ENCODE measurements at places on chromosomes 13 and 19.

- no peak for DNase-seq
Measured at GRCh38 chr19:55675661-55676354, 782 bp downstream of the EPN1 start.

DNA sequence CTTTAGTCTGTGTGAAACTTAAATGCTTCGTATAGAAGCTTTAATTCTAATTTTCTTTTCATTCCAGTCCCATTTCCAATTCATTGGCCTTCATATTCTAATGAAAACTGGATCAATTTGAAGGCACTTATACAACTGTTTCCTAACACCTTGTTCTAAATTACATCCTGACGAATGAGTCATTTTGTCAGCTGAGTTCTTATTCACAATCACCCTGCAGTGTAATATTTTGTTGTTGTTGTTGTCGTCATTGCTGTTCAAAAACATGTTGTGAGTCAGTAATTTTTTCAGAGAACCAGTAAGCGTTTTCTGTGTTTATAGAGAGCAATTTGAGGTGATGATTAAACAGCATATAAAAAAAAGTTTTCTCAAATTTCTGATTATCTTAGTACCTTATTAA, 290.0 kb downstream of the PCDH9 start:
- no peak for DNase-seq

GRCh38 chr13:77833331-77833863, 85.2 kb downstream of the EDNRB start:
- no peak for DNase-seq

DNA sequence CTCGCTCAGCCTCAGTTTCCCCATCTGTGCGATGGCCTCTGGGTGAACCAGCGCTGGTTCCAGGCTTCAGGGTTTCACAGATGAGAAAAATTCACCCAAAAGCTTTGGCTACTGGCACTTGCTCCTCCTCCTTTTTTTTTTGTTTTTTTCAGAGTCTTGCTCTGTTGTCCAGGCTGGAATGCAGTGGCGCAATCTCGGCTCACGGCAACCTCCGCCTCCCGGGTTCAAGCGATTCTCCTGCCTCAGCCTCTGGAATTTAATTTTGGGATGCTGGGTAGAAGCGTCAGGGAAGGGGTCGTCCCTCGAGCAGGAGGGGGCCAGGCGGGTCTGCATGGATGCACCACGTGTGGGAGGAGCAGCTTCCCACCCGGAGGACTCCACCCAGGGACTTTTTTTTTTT, 7.0 kb downstream of the PRSS57 start:
- no peak for DNase-seq

DNA sequence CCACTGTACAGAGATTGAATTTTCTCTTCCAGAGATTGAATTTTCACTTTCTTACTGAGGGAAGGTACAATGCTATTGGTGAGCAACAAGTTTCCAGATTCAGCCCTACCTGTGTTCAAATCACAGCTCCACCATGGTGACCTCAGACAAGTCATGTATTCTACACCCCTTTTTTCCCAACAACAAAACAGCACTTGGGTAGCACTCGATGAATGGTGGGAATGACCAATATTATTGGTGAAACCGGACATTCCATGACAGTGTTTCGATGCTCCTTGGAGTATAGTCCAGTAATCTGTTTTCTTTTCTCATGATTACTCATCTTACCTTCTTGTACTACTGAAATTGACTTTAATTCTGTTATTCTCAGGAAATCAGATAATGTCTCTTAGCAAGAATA, 266.2 kb upstream of the SOX21 start:
- no peak for DNase-seq

GRCh38 chr13:26929971-26930730, 169.6 kb upstream of the GPR12 start:
- peak; percentile 59 for DNase-seq

- no peak for DNase-seq
Measured at GRCh38 chr19:56933014-56933705, 92.6 kb upstream of the PEG3 start.

DNA sequence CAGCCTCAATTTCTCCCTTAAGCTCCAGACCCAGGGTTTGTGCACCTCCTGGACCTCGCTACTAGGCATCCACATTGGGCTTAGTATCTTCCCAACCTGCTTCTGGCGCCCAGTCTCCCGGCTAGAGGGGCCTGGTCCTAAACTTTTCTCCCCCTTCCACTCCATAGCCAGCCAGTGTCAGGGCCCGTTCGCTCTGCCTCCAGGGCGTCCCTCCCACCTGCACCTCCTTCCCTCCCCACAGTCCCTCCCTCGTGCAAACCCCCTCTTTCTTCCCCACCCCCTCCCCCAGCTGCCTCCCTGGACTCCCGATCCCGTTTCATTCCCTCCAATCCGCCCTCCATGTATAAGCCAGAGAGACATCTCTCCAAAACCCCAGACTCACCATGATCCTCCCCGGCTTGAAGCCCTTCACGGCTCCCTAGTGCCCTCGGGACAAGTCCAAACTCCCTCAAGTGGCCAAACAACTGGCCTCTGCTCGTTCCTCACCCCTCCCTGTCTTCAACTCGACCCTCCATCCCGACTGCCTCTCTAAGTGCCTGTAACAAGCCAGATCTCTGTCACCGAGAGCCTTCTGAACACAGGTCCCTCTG, 997 bp upstream of the SAMD4B start:
- no peak for DNase-seq

- no peak for DNase-seq
Measured at GRCh38 chr13:108760129-108760528, 130.7 kb downstream of the MYO16 start.

- DNase-seq = no peak
Measured at GRCh38 chr19:56291867-56292266, 19.3 kb downstream of the EDDM13 start.

- no peak for DNase-seq
Measured at GRCh38 chr19:38710928-38711725, 33.1 kb downstream of the CAPN12 start.

DNA sequence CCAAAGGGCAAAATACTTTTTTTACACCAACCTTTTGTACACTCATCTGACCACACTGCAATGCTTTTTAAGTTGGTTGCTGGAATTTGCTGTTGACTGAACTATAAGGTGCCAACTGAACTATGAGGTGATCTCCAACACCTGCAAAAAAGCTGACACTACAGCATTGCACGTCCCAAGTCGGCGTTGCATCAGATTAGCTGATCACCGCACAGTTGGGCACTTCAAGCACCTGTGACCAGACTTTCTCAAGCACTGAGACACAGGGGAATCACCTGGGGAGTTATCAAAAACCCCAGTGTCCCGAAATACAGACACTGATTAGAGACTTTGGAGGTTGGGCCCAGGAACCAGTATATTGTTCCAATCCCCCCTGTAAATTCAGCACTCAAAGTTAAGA, 1.1 kb downstream of the NLRP11 start:
- no peak for DNase-seq

DNA sequence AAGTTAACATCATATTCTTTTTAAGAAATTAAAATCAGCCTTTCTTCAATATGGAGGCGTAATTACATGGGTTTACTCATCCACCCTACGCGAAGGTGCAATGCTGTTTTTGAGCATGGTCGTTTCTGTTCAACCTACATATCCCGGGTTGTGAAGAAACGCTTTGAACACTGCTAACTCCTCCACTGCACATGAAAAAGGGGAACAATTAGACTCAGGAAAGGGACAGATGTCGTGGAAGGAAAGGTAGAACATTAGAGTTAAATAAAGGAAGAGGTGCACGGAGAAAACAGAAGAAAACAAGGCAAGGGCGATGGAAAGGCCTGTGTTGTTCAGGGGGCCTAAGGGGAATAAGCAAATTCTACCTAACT, 4.1 kb downstream of the ZIC5 start:
- no peak for DNase-seq

GRCh38 chr13:93932901-93933300, 546.6 kb downstream of the DCT start:
- DNase-seq = no peak

- no peak for DNase-seq
Measured at GRCh38 chr19:40705950-40706619, 10.6 kb downstream of the COQ8B start.

DNA sequence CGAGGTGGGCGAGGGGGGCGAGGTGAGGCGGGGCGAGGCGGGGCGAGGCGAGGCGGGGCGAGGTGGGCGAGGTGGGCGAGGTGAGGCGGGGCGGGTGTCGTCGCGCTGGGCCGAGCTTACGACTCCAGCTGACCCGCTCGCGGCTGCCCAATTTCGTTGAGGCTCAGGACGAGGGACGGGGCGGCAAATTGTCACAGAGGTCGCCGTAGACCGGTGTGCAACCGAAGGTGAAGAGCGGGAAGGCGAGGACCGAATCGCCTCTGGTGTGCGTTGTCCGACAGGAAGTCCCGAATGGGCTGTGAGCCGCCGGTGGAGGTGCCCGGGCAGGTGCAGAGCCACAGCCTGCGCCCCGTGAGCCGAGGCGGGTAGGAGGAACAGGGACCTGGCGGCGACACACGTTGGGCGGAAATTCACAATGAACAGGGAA, at the start of gene LACC1:
TSS of gene LACC1 (plus strand) at position 150 of the 427 bp plus-strand sequence. CDS start 1,082 bp downstream, outside the sequence.
- no peak for DNase-seq

DNA sequence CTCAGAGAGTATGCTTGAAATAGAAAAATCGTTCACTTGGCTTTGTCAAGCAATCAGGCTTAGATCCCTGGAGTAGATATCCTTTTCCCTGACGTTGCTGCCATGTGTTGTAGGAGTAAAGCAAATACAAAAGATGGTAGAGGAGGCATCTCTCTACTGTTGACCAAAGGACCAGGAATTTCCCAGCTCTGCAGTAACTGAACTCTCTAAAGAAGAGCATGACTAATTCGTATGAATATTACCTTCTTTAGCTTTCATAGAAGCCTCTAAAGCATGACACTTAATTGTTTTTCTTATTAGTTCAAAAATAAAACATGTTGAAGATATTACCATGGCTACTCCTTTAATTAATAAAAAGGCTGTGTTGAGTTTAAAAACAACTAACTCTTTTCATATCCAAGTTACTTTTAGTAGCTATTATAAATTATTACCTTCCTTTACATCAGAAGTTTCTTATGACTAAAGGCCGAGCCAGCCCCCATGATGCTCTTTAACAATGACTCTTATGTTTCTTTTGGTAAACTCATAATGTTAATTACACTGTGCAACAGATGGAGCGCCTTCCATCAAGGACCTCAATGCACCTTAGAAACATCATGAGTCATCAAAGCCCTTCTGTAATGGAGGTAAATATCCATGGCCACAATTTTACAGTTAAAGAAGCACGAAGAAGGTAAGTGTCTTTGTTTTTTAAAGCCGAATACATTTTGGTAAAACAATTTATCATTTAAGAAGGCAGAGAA, 352.4 kb downstream of the KLF5 start:
- DNase-seq = no peak

GRCh38 chr13:42487221-42487620, 86.7 kb upstream of the TNFSF11 start:
- no peak for DNase-seq

DNA sequence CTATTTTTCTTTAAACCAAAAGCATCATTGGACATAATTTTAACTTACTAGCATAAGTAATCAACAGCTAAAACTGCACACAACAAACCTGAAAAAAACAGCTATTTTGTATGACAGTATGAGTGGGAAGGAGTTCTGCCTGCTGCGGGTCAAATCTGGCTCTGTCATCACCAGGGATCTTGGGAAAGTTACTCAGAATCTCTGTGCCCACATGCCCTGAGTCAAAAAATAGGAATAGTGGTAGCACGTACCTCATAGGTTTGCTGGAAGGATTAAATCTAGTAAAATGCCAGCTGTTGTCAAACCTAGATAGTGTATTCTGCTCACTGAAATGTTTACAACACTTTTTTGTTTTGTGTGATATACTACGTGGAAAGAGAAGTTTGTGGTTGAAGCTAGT, 1.1 kb downstream of the CLN5 start:
- no peak for DNase-seq

- DNase-seq = no peak
Measured at GRCh38 chr13:46182491-46182877, 507 bp upstream of the LCP1 start.

DNA sequence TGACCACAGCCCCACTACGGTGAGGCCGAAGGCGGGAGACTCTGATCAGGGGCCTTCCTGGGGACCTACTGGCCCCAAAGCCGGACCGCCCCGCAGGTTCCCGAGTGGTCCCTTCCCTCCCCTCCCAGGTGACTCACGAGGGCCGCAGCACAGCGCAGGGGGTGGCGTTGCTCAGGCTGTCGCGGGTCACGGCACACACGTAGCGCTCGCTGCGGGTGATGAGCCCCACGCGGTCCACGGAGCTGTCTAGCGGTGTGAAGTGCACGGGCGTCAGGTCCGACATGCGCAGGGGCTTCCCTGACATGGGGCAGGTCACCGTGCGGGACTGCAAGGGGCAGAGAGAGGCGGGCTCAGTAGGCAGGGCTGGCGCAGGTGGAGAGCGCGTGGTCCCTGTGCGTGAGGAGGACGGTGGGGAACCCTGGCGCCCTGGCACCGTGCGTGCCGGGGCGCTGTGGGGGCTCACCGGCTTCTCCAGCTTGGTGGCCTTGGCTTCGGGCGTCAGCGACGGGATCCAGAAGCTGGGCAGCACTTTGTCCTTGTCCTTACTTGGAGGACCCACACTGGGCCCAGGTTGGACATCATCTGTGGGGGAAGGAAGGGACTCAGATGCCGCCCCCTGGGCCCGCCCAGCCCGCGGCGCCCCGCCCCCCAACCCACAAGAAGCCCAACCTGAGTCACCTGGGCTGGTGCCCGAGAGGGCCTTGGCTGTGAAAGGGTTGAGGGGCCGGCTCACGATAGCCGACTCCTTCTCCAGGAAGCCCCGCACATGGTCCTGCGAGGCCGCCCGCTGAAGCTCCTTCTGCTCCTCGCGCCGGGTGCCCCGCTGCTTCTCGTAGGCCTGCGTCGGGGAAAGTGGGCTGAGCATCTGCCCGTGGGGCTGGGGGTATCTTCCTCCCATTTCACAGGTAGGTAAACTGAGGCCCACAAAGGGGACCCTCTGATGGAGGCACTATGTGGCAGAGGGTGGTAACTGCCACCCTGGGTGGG, 23.7 kb downstream of the NOSIP start:
- no peak for DNase-seq

- DNase-seq = no peak
Measured at GRCh38 chr13:75864718-75865117, 228.6 kb downstream of the LMO7 start.

GRCh38 chr13:75762076-75762937, 126.2 kb downstream of the LMO7 start:
- DNase-seq = no peak

DNA sequence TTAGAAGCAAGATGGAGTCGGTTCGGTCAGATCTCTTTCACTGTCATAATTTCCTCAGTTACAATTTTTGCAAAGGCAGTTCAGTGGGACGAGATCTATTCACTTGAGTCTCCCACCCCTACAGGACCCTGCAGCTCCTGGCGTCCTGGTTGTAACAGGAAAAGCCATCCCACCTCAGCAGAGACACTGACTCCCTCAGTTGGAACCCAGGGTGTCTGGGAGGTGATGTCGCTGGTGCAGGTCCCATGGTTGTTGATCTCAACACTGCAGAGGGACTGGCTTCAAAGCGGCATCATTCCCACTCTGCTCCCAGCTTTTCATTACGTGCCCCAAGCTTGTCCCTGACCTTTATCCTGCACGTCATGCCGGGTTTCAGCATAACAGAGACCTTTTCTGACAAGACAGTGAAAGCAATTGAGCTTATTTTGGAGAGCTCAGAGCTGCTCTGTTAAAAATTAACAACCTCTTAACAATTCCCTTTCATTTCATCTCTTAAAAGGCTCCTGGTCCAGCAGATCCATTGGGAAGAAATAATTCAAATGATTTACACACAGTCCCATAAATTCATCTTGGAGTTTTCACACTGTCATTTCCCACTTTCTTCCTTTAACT, 17.6 kb upstream of the COG3 start:
- DNase-seq = no peak

GRCh38 chr13:30030141-30030750, 179.8 kb upstream of the UBL3 start:
- DNase-seq = no peak

Data from stimulated activated CD8-positive, alpha-beta memory T cell treated with anti-CD3 and anti-CD28 coated beads, Interleukin-2, amount 100 ng/mL, for 1 hour (primary cell).